Iris pigment epithelial cell (primary cell): ENCODE measurements at places on chromosomes 11 and 22.

GRCh38 chr11:3199537-3200295 is 18.9 kb downstream of the MRGPRG start:
- DNase-seq: no peak

DNA sequence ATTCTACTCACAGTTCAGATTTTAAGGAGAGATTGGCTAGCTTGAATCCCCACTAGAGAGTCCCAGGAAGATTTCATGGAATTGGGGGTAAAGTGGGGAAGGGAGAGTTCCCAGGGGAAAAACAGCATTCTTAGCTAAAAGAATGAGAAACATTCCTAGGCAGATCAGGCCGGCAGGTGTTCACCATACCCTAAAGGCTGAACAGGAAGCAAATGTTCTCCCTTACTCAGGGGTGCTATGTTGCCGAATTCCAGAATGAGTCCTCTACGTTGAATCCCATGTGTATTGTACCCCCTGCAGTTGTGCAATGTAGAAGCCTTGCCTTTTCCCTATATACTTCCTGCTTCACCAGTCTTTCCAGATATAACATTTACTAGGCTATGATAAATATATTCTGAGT is 135.2 kb upstream of the NCAM1 start:
- no peak for DNase-seq

DNA sequence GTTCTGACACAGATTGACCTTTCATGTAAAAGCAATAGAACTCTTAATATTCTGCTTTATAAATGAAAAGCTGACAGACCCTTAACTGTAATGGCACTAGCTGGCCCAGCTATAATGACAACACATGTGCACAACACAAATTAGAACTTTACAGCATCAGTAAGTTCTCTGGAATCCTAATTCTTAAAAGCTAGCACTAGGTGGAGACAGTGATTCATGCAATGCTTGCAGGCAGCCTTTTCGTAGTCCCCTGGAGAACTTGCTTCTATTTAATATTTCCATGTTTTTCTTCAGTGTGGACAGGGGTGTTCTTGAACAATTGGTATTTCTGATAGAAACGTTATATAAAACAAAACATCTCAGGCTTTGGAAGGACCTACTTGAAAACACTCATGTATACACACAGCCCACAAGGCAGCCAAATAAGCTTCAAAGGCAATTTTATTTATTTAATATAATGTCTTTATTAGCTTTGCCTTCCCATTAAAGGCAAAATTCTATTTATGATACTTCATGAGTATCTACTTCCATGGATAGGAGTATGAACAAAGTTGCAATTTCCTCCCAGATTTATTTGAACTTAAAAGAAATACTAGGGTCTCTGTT is 374.3 kb upstream of the MPPED2 start:
- DNase-seq: peak; percentile 61

- peak; percentile 3 for DNase-seq
Measured at GRCh38 chr11:30016588-30017363, at the start of gene KCNA4. Gene KCNA4 (minus strand): TSS chr11:30017030. CDS start chr11:30012678, 4,352 bp downstream.

DNA sequence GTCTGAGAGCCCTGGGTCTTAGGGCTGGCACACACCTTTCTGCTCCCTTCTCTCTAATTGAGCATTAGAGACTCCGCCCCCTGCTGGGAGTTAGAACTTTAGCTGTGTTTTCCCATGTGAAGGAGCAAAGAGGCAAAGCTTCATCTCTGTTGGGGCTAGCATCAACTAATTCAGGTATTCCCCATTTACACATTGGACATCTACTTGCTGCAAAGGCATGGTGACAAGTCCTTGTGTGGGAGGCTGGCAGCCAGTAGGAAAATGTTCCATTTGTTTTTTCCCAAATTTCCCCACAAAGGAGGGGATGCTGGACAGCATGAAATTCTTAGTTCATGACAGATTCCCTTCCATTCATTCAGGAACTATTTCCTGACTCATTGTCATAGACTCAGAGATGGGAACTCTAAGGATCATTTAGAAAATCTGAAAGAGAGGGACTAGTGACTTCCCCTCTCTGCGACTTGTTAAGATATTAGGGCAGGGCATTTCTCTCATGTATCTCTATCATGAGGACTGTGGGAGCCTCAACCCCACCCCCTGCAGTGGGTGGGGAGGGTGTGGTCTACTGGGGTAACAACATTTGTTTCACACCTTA is 3.6 kb downstream of the CD44 start:
- DNase-seq: peak; percentile 49

GRCh38 chr11:130636722-130637464 is 188.4 kb downstream of the ADAMTS15 start:
- peak; percentile 90 for DNase-seq

DNA sequence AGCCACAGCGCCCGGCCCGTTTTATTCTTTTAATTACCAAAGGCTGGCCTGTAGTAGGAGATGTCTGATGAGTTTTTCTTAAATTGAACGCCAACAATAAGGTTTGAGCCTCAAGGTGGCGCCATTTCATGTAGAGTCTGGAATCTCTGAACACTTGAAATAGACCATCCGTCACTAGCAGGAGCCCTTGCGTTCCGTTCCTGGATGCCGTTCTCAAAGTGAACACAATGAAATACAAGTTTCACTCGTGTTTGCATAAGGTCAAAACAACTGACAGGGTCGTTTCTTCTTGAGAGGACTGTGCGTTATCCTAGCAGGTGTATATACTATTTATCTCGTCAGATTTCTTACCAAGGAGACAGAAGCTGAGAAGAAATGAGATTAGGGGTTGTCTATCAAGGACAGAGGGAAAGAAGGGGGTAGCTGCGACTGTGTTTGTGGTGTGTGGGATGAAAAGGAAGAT is 18.7 kb upstream of the SCGB1D1 start:
- peak; percentile 81 for DNase-seq

- DNase-seq: peak; percentile 20
Measured at GRCh38 chr22:39135092-39135896, 17.2 kb downstream of the CBX7 start.

DNA sequence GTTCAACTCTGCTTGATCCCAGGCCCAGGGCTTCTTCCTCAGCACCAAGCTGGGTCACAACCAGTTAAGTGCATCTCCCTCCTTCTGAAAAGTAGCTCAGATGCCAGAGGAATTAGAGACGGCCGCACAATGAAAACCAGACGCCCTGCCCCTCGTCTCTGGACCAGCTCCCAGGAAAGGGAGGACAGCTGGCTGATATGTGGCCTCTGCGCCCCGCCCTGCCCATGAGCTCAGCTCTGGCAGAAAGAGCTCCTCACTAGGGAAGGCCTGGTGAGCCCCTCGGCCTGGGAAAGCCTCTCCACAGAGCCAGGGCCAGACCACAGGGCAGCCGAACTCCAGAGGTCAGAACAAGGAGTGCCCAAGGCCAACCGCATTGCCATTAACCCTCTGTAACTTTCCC is 18.1 kb upstream of the SCGB1A1 start:
- peak; percentile 62 for DNase-seq

- DNase-seq: peak; percentile 76
Measured at GRCh38 chr11:73321604-73322381, 13.7 kb downstream of the ARHGEF17 start.

GRCh38 chr11:117874253-117874909 is 2.1 kb downstream of the FXYD6 start:
- DNase-seq: no peak
